ENCODE measurements at places on chromosomes 7 and 10.

- no peak for DNase-seq
Measured at GRCh38 chr7:105322655-105323277, 66.0 kb downstream of the SRPK2 start.

DNA sequence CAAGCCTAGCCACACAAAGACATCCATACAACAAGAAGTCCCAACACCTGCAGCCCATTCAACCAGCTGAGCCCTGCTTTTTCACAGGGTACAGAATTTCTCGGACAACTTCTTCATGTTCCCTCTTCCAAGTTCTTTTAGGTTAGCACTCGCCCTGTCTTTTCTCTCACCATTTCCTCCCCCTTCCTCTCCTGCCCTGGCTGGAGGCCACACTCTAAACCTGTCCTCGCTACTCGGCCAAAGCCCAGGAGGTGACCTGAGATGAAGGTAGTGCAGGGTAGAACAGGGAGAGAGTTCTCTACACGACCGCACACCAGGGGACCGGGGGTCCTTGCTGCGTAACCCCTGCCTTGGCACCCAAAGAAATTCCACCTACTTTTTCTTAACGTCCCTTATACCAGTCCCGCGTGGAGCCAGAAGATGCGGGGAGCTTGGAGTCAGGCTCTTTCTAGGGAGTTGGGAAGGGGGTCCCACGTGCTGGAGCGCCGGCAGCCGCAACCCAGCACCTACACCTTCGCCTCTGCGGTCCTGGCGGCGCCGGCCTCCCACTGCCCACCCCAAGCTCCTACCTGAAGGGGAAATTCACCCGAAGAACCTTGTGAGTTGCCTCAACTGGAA is 16.0 kb upstream of the DLX6 start:
- no peak for DNase-seq

DNA sequence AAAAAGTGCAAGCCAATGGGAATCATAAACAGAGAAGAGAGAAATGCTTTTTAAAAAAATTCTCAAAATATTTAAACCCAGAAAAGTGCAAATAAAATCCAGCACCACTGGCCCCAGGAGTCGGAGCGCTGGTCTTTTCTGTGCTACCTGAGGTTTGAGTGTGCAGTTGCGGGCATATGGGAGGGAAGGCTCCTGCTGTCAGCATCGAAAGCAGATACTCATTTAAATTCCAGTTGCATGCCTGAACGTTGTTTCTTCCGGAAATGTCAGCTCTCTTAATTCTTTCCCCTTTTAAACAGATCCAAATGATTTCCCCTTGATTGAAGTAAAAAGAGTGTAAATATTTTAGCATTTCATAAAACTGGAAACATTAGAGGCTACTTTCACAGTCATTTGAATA is 240.5 kb upstream of the GPR26 start:
- no peak for DNase-seq

DNA sequence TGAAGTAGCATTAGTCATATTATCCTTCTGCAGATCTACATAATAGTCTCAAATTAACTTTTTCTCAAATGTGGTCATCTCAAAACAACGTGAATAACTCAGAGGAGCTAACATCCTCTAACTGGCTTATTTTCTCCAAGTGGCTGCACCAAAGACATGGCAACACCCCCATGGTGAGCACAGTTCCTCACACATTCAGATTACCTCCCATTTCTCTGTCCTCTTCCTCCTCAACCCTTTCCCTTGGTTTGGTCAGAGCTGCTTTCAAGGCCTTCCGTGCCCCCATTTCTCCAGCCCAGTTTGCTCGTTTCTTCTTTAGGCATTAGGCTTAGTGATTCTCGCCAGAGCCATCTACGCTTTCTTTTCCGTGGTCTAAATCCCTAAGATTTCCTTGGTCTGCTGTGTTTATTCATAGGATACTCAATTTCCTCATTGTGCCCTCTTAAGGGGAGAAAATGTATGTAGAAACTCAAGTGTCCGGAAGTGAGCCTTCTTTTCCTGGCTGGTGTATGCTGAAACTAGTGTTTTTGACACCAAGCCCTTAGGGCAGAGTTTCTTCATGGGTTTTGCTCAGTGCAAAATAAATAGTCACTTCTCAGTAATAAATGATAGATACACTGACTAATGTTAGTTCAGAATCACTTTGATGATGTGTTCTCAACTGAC is 2.6 kb downstream of the MET start:
- no peak for DNase-seq

- no peak for DNase-seq
Measured at GRCh38 chr10:17231788-17232187, 3.7 kb downstream of the VIM start.

GRCh38 chr7:134919240-134919641 is 67.1 kb upstream of the AGBL3 start:
- DNase-seq: no peak

GRCh38 chr7:27064159-27064558 is 31.6 kb downstream of the HOXA1 start:
- no peak for DNase-seq

All from hematopoietic multipotent progenitor cell treated with erythropoietin and hydrocortisone succinate and interleukin-3 and kit ligand, for 4 days (in vitro differentiated cells).